Stimulated activated CD8-positive, alpha-beta memory T cell treated with anti-CD3 and anti-CD28 coated beads, Interleukin-7, amount 100 ng/mL, for 24 hours (primary cell): ENCODE measurements at places on chromosomes 12 and 14.

DNA sequence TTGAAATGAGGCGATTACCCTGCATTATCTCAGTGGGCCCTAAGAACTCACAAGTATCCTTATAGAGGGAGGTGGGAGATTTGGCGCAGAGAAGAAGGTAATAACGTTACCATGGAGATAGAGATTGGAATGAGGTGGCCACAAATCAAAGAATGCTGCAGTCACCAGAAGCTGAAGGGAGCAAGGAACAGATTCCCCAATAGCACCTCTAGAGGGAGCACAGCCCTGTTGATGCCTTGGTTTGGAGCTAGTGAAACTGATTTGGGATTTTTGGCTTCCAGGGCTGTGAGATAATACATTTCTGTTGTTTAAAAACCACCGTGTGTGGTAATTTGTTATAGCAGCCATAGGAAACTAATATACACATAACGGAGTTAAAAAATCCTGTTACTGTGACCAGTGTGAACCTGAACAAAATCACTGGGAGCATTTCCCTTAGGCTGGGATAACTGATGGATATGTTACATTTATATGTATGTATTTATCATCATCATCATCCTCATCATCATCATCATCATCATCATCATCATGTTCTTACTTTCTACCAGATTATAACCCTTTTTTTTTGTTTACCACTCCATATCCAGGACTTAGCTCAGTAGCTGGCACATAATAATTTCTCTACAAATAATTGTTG is 100.3 kb downstream of the LIN7A start:
- no peak for DNase-seq

GRCh38 chr12:25009496-25010092 is 60.7 kb upstream of the BCAT1 start:
- DNase-seq = no peak

DNA sequence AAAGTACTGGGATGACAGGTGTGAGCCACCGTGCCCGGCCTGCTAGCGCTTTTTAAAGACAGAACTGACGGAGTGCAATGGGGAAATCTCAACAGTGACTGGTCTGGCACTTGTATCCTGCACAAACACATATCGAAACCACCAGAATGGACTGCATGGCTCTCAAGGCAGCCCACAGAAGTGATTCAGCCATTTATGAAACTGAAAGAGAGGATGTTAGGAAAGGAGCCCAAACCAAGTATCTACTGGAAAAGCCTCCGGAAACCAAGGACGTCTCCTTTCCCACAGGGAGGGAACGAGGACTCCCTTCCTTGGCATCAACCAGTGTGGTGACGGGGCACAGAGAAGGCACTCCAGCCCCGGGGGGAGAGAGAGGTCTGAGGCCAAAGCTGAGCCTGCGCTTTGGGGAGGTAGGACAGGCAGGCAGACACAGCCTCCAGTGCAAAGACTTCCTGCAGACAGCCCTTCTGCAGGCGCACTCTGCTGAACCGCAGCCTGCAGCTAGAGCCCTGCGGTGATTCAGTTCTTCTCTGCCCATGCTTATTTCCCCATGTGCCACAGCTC is 16.5 kb downstream of the SLC15A4 start:
- no peak for DNase-seq

DNA sequence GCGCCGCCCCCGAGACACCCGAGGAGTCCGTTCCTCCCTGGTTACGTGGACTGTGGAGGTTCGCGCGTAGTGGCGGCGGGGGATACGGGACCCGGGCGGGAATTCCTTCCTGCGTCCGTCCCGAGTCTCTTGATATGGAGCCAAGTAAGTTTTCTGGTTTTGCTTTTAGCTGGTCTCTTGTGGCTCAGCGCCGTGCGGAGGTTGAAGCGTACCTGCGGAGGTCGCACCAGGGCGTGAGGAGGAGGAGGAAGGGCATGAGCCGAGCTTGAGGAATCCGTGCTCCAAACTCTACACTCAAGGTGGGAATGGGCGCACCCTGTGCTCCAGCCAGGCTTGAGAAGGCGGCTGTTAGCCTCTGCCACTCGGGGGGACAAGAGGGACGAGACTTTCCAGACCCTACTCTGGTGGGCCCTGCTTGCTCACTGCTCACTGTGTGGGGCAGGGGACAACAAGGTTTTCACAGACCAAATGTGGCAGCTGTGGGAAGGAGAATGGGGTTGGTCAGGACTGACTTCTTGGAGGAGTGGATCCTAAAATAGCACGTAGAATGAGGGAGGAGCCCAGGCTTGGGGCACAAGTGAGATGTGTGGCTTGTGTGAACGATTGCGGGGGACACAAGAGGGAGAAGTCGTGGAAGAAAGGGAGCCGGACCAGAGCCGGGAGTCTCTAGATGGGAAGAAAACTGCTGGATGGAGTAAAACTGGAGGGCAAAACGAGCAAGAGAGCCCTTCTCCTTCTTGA is 577 bp downstream of the ATG101 start:
- DNase-seq = no peak

GRCh38 chr14:69797573-69798338 is 715 bp upstream of the SLC10A1 start:
- DNase-seq = no peak
